ENCODE measurements at places on chromosomes 11 and 22.
A peak's percentile ranks its signal among the peaks of the same experiment; 100 is the strongest.

GRCh38 chr11:76567261-76567660 lies 103.3 kb downstream of the LRRC32 start:
- no peak for DNase-seq

GRCh38 chr11:43130616-43131015 lies 181.2 kb upstream of the API5 start:
- no peak for DNase-seq

GRCh38 chr11:75147191-75147874 lies 3.6 kb upstream of the SLCO2B1 start:
- no peak for DNase-seq

- DNase-seq: no peak
Measured at GRCh38 chr11:18804199-18804999, 12.8 kb upstream of the PTPN5 start.

DNA sequence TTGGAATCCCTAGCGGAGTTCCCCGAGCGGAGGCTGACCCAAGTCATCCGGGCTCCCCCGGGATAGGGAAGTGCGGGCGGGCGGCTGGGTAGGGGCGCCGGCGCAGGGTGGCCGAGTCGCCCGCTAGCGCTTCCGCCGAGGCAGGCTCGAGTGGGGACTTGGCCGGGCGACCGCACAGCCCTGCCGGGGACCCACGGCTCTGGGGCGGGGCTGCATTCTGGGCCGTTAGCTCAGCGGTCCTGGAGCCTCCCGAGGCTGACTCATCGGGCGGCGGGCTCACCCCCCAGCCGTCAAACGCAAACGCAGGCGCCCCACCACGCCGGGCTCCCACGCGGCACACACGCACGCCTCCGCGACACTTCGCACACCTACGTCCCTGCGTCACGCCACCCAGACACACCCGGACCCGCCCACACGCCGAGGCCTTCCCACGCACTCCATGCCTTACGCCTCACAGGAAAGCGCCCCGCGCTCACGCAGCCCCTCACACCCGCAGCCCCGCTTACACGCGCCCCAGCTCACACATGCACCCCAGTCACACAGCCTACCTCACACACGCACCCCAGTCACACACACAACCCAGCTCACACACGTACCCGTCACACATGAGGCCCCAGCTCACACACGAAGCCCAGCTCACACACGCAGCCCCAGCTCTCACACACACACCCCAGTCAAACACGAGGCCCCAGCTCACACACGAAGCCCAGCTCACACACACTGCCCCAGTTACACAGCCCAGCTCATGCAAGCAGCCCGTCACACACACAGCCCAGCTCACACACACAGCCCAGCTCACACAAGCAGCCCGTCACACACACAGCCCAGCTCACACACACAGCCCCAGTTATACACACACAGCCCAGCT lies 1.2 kb downstream of the PHLDB1 start:
- peak; percentile 87 for DNase-seq

DNA sequence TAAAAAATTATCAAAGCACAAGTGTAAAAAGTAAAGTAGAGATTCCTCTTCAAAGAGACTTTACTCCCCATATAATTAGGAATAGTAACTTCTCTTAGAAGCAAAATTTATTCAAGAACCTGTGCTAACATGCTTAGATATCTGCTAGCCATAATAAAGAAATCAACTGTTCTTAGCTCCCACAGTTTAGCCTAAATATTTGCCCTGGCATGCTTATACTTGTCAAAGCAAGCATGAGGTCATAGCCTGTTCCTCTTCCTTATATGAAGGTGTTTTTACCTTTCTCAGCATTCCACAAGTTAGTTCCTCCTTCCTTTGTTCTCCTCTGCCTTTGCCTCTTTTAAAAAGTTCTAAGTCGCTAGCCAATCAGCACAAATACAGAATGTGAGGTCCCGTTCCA lies 30.3 kb downstream of the RIC3 start:
- no peak for DNase-seq

GRCh38 chr11:59833602-59834001 lies 11.7 kb downstream of the CBLIF start:
- DNase-seq: no peak

GRCh38 chr11:103920449-103920848 lies 116.0 kb upstream of the DDI1 start:
- no peak for DNase-seq

DNA sequence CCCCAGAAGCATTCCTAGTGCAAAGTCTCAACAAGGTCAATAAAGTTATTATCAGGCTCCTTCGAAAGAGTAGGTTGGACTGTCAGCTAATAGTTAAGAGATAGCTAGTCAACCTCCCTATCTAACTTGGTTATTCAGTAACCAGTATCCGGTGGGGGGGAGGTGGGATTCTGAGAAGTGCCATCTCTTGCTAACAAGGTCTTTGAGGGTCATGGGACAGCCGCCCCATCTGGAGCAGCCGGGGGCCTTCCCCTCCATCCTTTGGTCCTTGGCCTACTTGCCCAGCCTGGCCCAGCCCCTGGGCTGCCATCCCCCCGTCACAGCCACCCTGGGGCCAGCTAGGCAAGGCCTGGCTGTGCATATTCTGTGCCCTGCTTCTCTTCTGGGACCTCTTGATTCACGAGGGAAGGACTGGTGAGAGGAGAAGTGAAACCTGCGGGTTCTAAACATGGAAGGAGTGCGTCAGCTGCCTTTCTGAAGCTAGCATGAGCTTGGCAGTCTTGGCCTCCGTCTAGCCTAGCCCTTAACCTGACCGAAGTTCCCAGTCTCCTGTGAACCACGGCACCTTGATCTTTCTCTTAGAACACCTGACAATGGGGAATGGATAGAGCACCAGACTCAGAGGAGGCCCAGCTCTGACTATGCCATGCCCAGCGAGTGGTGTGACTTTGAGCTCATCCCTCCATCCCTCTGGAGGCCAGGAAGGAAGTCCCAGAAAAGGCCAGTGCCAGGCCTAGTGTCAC lies 9.3 kb downstream of the SLC37A2 start:
- DNase-seq: no peak

GRCh38 chr11:48040830-48041444 lies 60.6 kb downstream of the PTPRJ start:
- no peak for DNase-seq

GRCh38 chr11:17550450-17551346 lies 3.6 kb downstream of the OTOG start:
- DNase-seq: no peak

GRCh38 chr11:86632499-86633269 lies 39.7 kb downstream of the ME3 start:
- no peak for DNase-seq
